ENCODE measurements at places on chromosomes 12 and 14. TPM values are rescaled to one million over a fixed set of nuclear protein-coding genes. Genes with fewer than 3 reads are reported as not detected.
A peak's percentile ranks its signal among the peaks of the same experiment; 100 is the strongest.

DNA sequence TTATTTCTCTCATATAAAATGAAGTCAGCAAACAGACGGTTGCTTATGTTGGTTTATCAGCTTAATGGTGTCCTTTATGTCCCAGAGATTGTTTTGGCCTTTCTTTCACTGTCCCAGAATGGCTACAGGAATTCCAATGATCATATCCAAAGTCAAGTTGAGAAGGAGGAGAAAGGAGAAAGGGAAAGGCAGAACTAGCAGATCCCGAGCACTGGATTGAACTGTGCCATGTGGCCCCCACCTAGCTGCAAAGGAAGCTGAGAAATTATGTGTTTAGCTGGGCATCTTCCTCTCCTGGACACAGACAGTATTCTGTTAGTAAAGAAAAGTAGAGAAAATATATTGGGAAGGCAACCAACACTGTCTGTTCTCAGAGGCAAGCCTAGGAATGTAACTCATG is 90.7 kb upstream of the ANO4 start:
- DNase-seq = no peak

DNA sequence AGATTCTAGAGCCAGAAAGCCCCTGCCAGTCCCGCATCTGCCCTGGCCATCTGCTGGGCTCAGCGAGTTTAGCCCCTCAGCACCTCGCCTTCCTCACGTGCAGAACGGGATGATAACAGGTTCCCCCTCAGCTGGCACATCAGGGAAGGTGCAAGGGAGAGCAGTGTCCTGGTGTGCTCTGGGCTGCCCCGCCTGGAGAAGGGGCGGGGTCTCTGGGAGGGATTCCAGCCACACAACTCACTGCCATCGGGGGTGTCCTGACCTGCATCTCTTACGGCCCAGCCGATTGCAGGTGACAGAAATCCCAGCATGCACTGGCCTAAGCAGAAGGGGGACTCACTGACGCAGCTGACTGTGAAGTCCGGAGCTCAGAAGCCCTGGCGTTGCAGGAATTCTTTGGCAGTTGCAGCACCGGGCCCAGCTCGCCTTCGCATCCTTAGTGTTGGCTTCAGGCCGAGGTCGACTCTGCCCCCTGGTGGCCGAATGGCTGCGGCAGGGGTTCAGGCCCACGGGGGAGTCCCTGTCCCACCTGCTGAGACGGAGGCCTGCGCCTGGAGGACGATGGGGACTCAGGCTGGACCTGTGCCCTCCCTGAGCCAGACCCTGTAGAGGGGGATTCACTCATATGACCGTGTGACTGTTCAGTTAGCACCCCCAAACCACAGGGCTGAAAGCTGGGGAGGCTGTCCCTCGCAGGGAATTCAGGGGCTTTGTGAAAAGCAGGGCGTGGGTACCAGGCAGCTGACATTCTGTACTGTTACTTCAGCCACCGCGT is 178.6 kb downstream of the ADGRD1 start:
- peak; percentile 73 for DNase-seq

- no peak for DNase-seq
These were observed 5.2 kb upstream of the ACADS start for GRCh38 chr12:120720234-120720986.

DNA sequence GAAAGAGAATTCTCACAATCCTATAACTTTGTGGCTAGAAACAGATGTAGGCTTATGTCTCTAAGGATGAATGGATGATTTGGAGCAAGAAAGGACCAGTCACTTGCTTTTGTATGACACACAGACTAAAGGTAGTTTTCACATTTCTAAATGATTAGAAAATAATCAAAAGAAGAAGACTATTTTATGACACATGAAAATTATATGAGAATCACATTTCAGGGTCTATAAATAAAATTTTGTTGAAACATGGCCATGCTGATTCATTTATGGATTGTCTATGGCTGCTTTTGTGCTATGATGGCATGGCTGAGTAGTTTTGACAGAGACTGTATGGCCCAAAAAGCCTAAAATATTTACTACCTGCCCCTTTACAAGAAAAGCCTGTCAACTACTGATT is 49.4 kb upstream of the FRMD6 start:
- no peak for DNase-seq

DNA sequence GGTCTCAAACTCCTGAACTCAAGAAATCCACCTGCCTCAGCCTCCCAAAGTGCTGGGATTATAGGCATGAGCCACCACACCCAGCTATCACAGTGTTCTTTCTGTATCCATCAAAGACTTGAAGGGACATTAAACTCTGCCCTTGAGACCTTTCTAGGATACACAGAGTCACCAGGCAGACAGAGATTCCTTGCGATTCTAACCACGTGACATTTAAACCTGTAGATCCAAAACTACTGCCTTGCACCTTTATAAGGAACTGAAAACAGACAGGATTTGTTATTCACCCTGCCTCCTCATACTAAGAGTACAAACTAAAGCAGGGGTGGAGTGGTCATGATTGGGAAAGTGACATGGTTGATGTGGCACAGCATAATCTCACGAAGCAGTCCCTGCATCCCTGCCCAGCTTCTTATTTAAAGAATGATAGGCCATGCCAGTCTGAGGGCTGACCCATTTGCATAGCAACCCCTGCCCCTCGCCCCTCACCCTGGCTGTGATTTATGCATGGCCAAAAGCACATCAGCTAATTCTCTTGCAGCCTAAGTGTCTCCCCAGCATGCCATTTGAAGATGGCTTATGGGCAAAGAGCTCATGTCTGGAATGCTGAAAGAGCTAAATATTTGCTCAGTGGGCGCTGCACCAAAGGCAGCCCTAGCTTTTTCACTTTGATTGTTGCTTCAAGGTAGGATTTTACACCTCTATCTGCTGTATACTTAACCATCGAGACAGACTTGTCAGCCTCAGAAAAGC is 43.2 kb upstream of the MYBPC1 start:
- no peak for DNase-seq

DNA sequence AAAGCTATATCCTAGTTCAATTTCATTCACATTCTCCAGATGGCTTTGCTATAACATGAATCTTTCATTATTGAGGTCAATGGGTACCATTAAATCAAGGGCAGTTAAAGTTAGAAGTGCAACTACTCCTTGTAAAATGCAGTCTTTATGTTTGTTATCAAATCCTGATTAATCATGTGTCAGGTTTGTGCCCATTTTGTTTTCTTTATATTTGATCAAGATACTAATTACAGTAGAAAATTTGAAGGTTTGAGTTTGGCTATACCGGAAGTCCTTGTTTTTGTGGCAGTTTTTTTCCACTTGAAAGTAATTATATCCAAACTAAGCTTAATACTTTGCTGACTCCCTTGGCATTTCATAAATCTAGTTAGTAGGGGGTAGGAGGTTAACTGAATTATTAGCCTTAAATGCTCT is 513.0 kb downstream of the DIO2 start:
- no peak for DNase-seq

GRCh38 chr14:31265701-31266398 is 58.3 kb upstream of the HECTD1 start:
- no peak for DNase-seq

DNA sequence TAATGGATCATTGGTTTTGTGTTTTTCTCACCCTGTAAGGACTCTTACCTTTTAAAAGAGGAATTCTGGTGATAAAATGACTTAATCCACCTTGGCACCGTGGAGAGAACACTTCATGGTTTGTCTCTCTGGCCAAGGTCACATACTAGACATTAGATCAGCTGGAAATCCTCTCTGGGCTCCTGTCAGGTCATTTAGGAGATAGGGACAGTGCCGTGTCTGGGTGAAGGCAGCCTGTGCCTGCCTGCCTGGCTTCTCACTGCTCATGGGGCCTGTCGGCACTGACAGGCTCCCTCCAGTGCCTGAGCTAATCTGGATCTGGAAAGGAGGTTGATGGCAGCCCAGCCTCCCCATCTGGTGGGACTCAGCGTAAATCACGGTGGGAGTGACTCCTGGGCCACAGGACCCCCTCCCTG is 5.7 kb downstream of the CRADD start:
- no peak for DNase-seq

Gene HOXC11
- total RNA-seq = not detected

Gene PDE3A
- not detected for total RNA-seq

Gene ZDHHC22
- not detected for total RNA-seq

Gene CACNA1C
- 0.14 TPM for total RNA-seq

Gene OTOGL
- total RNA-seq = not detected

Gene FGF6
- not detected for total RNA-seq

Gene DDN
- total RNA-seq = 0.38 TPM

Measured in activated CD8-positive, alpha-beta memory T cell treated with anti-CD3 and anti-CD28 coated beads, Interleukin-2, amount 10 ng/mL, durations not matched to agents 7 days and 5 days (primary cell).